ENCODE measurements at places on chromosomes 3 and 15. TPM values are rescaled to one million over a fixed set of nuclear protein-coding genes. Genes with fewer than 3 reads are reported as not detected.

PLSCR5 gene
- polyA plus RNA-seq: not detected

- H3K27ac ChIP-seq: no peak overlapping the region
- no peaks in the 10 kb centered on the region for H3K27me3 ChIP-seq
- no peaks in the 10 kb centered on the region for H3K36me3 ChIP-seq
- no peaks in the 10 kb centered on the region for H3K4me1 ChIP-seq
- DNase-seq: no peak
- H3K4me3 ChIP-seq: no peak overlapping the region
Observed at GRCh38 chr3:35562141-35562540, 77.2 kb upstream of the ARPP21 start.

BCHE gene
- polyA plus RNA-seq: 0.71 TPM

- H3K4me1 ChIP-seq: peaks cover 18% of the 10 kb centered on the region
- H3K27me3 ChIP-seq: no peaks in the 10 kb centered on the region
- H3K4me3 ChIP-seq: no peak overlapping the region
- DNase-seq: no peak
- H3K36me3 ChIP-seq: no peaks in the 10 kb centered on the region
Observed at GRCh38 chr15:27448986-27449385, 478.0 kb downstream of the GABRG3 start.

GRCh38 chr15:66789029-66790025, 87.3 kb downstream of the SMAD6 start:
- DNase-seq: no peak
- H3K27ac ChIP-seq: no peak overlapping the region
- no peaks in the 10 kb centered on the region for H3K36me3 ChIP-seq
- no peaks in the 10 kb centered on the region for H3K27me3 ChIP-seq

IGF2BP2 gene
- 13.7 TPM for polyA plus RNA-seq

DNA sequence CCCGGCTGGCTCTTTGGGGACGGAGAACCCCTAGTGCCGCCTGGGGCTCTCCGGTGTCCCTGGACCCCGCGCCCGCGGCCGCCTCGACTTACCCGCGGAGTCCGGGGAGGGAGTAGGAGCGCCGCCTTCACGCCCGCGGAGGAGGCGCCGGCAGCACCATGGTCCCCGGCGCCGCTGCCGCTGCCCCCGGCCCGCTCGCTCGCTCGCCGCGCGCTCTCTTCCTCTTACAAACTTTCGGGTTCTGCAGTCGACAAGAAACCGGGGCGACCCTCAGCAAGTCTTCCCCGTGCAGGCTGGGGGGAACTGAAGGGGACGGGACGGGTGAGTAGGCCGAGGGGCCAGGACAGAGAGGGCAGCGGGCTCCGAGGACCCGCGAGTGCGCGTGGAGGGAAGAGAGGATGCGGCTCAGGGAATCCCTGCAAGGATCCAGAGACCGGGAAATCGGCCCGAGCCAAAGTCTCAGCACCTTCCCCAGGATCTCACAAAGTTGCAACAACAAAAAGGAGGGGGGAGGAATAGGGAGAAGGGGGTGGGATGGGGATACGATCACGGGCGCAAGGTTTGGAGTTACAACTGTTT, 2.0 kb downstream of the FOXP1 start:
- DNase-seq: no peak
- peak overlapping the region; percentile 65 for H3K4me3 ChIP-seq
- no peaks in the 10 kb centered on the region for H3K36me3 ChIP-seq
- peak overlapping the region; percentile 17 for H3K27ac ChIP-seq
- no peaks in the 10 kb centered on the region for H3K27me3 ChIP-seq

GRCh38 chr3:128655531-128655930, 4.9 kb upstream of the RPN1 start:
- no peaks in the 10 kb centered on the region for H3K36me3 ChIP-seq
- H3K27me3 ChIP-seq: no peaks in the 10 kb centered on the region
- DNase-seq: no peak
- no peak overlapping the region for H3K27ac ChIP-seq

CYP1A2 gene
- 0.09 TPM for polyA plus RNA-seq

CACNA2D2 gene
- 0.04 TPM for polyA plus RNA-seq

DNA sequence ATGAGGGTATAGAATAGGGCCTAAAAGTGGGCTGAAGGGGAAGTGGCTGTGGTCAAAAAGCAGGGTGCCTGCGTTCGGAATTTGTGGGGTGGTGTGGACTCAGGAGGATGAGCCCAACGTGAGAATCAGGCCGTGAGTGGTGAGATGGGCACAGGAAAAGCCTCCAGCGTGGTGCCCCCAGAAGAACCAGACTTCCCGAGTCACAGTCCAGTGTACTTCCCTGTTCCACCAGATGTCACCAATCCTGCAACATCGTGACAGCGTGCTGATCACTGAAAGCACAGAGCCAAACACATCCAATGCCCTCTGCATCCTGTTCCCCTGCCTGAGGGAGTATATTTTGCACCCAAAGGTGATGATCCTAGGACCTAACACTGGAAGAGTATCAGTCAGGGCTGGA, 20.8 kb upstream of the ACAN start:
- no peak overlapping the region for H3K4me3 ChIP-seq
- H3K4me1 ChIP-seq: no peaks in the 10 kb centered on the region
- no peaks in the 10 kb centered on the region for H3K27me3 ChIP-seq
- no peaks in the 10 kb centered on the region for H3K36me3 ChIP-seq
- no peak for DNase-seq
- H3K27ac ChIP-seq: no peak overlapping the region

- peak overlapping the region; percentile 58 for H3K27ac ChIP-seq
- peak; percentile 52 for DNase-seq
- H3K4me3 ChIP-seq: peak overlapping the region; percentile 29
- no peaks in the 10 kb centered on the region for H3K27me3 ChIP-seq
- H3K4me1 ChIP-seq: peaks cover 17% of the 10 kb centered on the region
- no peaks in the 10 kb centered on the region for H3K36me3 ChIP-seq
Observed at GRCh38 chr15:42048821-42049200, 28.0 kb upstream of the PLA2G4E start.

DNA sequence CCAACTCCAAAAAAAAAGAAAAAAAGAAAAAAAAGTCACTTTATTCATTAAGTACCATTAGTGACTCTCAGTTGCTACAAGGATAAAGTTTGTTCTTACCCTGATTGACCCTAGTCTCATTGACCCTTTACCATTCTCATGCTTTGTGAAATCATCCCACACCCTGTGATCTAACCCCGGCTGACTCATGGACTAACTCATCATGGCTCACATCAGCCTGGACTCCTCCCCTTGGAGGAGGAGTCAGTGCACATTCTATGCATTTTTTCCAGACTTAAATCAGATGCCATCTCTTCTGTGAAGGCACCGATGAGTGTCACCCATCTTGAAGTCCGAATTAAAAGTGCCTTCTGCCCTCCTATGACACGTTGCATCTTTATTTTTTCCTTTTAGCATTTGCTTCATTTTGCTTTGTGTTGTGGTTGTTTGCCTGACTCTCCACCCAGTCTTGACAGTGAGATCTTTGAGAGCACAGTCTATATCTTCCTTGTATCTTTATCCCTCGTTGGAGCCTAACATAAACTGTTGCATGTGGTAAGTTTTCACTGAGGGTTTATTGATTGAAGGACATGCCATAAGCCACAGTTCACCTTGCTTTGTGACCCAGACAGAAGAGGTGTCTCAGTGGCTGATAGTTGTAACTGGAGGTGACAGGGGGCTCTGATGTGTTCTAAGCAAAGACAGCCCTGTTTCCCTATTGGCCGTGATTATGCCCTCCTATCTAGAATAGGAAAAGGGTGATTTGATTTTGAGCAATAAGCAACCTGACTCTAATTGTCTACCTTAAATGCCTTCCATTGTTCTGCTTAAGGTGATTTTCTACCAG, 72.1 kb downstream of the IL1RAP start:
- peak; percentile 83 for DNase-seq
- H3K27ac ChIP-seq: peak overlapping the region; percentile 99
- no peaks in the 10 kb centered on the region for H3K27me3 ChIP-seq
- H3K36me3 ChIP-seq: peaks cover 12% of the 10 kb centered on the region
- H3K4me1 ChIP-seq: peaks cover 27% of the 10 kb centered on the region

FBLN2 gene
- polyA plus RNA-seq: 0.72 TPM

GRCh38 chr3:7574435-7574834, 713.5 kb downstream of the GRM7 start:
- H3K27ac ChIP-seq: no peak overlapping the region
- H3K36me3 ChIP-seq: no peaks in the 10 kb centered on the region
- no peak overlapping the region for H3K4me3 ChIP-seq
- no peaks in the 10 kb centered on the region for H3K4me1 ChIP-seq
- DNase-seq: no peak

GRCh38 chr3:115330430-115330829, 183.3 kb upstream of the ZBTB20 start:
- no peaks in the 10 kb centered on the region for H3K4me1 ChIP-seq
- H3K27ac ChIP-seq: no peak overlapping the region
- DNase-seq: no peak
- no peak overlapping the region for H3K4me3 ChIP-seq
- H3K36me3 ChIP-seq: no peaks in the 10 kb centered on the region
- H3K27me3 ChIP-seq: no peaks in the 10 kb centered on the region

- no peaks in the 10 kb centered on the region for H3K36me3 ChIP-seq
- DNase-seq: no peak
- H3K4me1 ChIP-seq: peaks cover 38% of the 10 kb centered on the region
- peak overlapping the region; percentile 45 for H3K27ac ChIP-seq
- no peaks in the 10 kb centered on the region for H3K27me3 ChIP-seq
- no peak overlapping the region for H3K4me3 ChIP-seq
Observed at GRCh38 chr3:157786618-157787017, 283.4 kb upstream of the VEPH1 start.

- H3K4me1 ChIP-seq: no peaks in the 10 kb centered on the region
- H3K4me3 ChIP-seq: no peak overlapping the region
- no peak for DNase-seq
- no peaks in the 10 kb centered on the region for H3K36me3 ChIP-seq
- no peak overlapping the region for H3K27ac ChIP-seq
Observed at GRCh38 chr15:34011481-34011880, 27.5 kb downstream of the AVEN start.

RARRES1 gene
- polyA plus RNA-seq: not detected

DNA sequence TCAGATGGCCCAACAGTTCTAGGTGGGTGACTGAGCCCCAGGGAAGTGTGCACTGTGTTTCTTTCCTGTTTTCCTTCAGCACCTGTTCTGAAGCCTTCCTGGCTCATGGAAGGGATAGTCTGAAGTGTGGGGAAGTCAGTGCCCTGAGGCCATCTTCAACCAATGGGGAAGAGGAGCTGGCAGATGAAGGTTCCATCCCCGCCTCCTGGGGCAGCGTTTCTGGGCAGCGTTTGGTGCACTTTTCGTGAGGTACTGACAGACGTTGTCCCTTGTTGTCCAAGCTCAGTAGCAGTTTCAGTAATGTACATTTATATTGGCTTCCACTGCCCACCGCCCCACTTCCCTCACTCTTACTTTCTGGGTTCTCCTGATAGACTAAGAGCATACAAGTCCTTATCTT, 42.6 kb upstream of the SLC25A26 start:
- DNase-seq: no peak
- no peaks in the 10 kb centered on the region for H3K4me1 ChIP-seq
- H3K4me3 ChIP-seq: no peak overlapping the region

DNA sequence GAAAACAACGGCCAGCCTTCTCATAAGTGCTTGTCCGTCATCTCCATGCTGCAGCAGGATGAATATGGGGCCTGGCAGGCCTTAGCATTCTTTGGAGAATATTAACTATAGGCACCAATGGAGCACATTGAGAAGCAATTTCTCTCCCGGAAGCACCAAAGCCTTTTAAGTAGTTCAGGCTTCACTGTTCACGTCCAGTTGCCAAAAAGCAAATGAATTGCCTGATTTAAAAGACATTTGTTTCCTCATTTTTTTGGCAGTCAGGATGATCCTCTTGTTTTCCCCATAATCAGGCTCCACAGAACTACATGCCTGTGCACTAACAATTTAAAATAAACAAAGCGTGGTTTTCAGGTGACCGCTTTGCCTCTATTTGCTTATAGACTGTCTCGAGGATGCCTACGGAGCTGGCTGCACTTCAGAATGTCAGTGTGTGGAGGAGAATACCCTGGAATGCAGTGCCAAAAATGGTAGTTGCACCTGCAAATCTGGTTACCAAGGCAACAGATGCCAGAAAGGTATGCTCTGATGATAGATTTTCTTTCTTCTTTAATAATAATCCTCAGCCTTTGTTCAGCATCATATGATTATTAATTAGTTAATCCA, 725.2 kb upstream of the GOLIM4 start:
- H3K27ac ChIP-seq: no peak overlapping the region
- no peak overlapping the region for H3K4me3 ChIP-seq
- no peaks in the 10 kb centered on the region for H3K36me3 ChIP-seq
- no peaks in the 10 kb centered on the region for H3K4me1 ChIP-seq
- DNase-seq: no peak

ANKRD63 gene
- polyA plus RNA-seq: not detected

Data from keratinocyte (primary cell).